Fibroblast of villous mesenchyme (primary cell): ENCODE measurements at places on chromosomes 6 and 20. TPM values are rescaled to one million over a fixed set of nuclear protein-coding genes. Genes with fewer than 3 reads are reported as not detected.

GRCh38 chr20:33019465-33020277, 11.8 kb upstream of the BPIFB6 start:
- DNase-seq = no peak

DNA sequence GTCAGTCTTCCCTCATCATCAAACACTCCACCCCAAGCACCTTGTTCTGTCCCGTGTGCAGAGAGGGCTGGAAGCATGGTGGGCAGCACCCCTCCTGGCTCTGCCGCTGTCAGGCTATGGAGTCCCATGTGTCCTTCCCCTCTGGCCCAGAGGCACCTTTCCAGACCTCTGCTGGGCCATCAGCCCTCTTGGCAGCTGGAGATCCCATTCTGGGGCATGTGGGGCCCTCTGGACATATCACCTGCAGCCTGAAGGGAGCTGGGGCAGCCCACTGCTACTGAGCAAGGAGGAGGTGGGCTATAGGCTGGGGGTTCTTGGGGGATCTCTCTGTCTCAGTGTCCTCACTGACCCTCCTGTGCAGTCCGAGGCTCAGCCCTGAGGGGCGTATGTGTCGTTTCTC, 42.2 kb downstream of the SUN5 start:
- no peak for DNase-seq

DNA sequence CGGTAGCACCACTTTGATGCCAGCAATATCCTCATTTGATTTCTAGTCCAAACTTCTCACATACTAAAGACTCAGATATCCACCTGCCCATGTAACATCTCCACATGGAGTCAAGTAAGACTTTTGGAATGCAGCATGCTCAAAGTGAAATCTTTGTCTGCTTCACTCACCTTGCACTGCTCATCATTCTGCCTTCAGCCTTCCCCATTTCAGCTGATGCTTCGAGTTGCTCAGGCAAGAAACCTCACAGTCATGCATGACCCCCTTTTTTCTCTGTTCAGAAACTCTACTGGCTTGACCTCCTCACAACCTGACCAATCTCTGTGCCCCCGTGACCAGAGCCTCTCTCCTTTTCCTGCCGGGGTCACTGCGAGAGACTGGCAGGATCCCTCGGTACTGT, 41.0 kb upstream of the KIF25 start:
- DNase-seq = no peak

DNA sequence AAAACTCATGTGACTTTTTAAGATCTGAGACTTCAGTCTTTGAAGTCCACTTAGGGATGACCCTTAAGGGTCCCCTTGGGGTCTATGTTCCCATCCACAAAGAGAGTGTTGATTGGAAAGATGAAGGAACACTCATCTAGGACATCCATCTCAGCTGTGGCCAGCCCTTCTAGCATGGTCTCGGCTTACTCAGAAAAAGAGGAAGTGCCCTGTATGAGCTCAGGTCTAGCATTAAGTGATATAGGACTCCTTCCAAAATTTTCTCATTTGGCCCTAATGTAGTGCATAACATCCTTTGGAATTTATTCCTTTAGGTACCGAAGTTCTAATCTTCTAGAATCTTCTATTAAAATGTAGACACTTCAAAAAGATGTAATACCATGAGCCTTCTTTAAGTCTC, 77.4 kb downstream of the NDUFAF5 start:
- no peak for DNase-seq

- DNase-seq = no peak
These were observed 19.3 kb upstream of the IYD start for GRCh38 chr6:150349546-150349945.

GRCh38 chr20:7420345-7420744, 519.9 kb downstream of the HAO1 start:
- no peak for DNase-seq

GRCh38 chr6:158662954-158663624, 13.2 kb downstream of the SYTL3 start:
- peak; percentile 72 for DNase-seq

DNA sequence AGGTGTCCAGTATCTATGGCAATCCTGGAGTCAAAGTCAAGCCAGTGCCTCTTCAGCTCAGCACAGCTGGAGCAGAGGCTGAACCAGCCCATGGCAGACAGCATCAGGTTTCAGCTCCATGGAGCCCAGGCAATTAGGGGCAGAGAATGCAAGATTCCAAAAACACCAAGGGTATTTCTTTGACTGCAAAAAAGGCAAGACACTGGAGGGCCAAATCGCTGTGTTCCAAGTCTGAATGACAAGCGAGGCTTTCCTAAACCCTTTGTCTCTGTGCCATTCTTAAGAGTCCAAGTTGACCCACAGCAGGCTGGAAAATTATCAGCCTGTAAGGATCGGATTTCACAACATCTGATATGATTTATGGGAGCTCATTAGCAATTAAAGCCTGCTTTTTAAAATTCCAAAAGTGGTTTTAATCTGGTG, 49.7 kb upstream of the TGM3 start:
- DNase-seq = no peak

DNA sequence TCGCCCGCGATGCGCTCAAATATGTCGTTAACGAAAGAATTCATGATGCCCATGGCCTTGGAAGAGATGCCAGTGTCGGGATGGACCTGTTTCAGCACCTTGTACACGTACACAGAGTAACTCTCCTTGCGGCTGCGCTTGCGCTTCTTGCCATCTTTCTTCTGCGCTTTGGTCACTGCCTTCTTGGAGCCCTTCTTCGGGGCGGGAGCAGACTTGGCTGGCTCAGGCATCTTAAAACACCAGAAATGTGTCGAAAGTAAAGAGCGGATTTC, 36.4 kb downstream of the HFE start:
- DNase-seq = no peak

DNA sequence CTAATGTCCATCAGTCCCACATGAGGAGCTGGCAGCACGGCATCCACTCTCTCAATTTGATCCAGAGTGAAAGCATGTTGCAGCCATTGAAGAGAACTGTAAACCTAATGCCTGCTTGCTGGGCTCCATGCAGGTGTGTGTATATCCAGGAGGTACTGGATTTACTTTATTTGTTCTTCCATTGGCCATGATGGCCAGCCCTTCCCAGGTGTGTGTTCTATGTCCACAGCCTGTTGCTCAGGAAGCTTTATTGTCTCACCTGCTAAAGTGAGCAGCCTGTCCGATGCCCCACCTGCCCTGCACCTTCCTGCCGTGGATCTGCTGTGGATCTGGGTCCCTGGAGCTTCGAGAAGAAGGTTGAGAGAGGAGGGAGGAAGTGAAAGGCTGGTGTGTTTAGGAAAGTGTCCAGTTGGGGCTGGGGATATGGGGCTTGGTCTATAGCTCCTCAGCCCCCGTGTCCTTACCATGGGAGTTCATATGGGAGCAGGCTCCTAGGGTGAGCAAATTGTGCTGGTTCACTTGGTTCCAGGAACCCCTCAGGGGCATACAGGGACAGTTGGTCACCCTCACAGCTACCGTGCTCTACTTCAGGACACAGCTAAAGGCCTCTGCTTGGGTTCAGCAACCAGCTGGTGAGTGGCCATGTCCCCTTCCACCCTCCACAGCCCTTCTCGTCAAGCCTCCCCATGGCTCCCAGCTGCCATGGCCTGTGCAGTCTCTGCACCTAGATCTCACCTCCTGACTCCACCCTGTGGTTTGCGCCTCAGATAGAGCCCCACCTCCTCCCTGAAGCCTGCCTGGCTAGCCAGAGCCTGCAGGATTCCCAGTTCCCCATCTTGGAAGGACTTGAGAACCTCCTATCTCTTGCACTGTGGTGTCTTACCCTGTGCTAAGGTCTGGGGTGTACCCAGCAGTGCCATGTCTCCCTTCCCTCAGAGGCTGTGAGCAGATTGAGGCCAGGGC, 12.7 kb downstream of the TREML2 start:
- DNase-seq = no peak

DNA sequence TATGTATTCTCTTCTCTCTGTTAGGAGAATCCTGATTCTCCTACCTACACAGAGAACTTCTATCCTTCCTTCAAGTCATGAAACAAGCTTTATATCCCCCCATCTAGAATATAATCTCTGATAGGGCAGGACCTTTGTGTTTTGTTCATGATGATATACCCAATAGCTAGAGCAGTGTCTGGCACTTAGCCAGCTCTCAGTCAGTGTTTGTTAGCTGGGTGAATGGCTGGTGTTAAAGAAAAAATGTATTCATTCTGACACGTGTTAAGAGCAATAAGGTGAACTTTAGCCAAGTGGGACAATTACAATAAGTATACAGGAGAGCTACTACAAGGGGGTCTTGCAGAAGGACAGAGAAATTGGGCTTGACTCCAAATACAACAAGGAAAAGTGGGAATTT, 34.3 kb upstream of the TNFRSF21 start:
- DNase-seq = no peak

- no peak for DNase-seq
These were observed 97.4 kb upstream of the RNF24 start for GRCh38 chr20:4112481-4113421.

GRCh38 chr6:73503027-73503772, 17.6 kb downstream of the EEF1A1 start:
- DNase-seq = no peak

DNA sequence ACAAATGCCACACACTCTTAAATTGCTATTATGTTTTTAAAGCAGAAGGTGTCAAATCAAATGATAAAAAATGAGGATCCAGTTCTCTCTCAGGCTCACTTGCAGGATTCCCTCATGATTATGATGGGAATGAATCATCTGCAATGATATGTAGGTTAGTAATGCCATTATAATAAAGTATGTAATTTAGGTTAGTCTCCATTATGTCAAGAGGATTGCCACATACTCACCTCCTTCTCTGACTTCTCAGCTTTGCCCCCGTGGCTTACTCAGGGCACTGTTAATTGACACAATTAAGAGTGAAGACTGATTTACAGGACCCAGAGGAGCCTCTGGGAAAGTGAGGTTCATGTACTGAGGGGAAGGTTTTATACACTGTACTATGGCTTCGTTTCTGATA, 591.7 kb upstream of the NRSN1 start:
- DNase-seq = no peak

DNA sequence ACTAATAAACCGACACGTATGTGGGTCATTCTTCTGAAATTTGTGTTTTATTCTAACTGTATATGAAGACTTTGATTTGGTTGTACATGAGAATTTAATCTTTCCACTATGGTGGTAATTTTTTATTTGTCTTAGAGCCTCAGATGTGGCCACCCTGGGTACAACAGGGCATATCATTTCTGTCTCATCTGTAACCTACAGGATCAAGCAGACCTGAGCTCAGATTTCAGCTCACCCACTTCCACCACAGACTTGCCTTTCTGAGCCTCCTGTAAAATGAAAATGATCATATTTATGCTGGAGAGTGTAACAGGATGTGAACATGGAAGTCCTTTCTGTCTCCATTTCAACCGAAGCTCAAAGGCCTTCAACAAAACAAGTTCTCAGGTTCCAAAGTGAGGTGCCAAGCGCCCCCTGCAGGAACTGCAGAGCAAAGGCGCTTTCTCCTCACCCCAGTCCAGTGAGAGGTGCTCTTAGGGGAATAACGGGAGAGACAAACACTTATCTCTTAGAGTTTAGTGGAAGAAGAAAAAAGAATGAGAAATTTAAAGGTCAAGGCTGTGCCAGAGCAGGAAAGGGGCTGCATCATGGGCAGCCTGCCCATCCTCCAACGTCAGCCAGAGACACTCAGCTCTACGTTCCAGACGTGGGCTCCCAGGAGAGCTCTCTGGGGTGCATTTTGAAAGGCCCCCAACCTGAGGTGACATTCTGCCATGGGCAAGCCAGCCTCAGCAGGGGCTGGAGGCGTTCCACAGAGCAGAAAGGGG, 23.0 kb upstream of the CD24 start:
- peak; percentile 60 for DNase-seq

- peak; percentile 18 for DNase-seq
These were observed 49.2 kb downstream of the TOMM6 start for GRCh38 chr6:41836660-41837052.

- DNase-seq = no peak
These were observed 5.4 kb downstream of the TLDC2 start for GRCh38 chr20:36881331-36881730.

GRCh38 chr6:140388815-140389214, 1014.4 kb upstream of the CITED2 start:
- DNase-seq = no peak

DNA sequence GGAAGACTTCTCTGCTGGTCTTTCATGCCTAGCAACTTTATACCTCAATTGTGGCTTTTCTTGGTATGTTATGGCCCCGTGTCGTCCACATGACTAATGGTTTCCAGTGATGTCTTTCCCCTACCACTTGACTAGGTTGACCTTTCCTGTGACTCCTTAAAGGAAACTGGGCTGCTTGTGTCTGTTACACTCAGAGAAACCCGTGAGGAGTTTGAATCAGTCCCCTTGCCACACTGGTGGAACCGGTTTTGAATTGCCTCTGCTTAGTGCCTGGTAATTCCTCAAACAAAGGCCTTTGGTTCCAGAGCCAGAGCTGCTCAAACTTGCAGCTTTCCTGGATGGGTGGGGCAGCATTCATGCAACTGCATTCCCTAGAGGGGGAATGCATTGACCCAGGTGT, 21.9 kb downstream of the ECT2L start:
- peak; percentile 53 for DNase-seq

DNA sequence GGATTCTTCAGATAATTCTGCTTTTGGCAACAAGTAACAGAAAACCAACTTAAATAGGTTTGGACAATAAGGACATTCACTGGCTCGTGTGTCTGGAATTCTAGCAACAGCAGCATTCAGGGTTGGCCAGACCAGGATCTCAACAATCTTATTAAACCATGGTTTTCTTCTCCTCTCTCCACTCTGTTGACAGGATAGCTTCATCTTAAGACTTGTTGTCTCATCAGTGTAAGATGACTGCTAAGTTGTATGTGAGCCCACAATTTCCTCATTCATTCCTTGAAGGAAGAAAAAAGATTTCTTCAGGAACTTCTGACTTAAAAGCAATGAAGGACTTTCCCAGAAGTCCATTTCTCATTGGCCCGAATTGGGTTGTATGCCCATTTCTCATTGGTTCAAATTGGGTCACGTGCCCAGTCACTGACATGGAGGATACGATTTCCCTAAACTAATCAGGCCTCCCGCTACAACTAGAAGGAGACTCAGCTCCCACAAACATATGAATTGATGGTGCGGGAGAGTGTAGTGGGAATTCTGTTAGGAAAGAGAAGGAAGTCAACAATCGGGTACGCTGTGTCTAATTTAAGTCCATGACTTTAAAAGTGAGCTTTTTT, 83.7 kb downstream of the SLC22A3 start:
- DNase-seq = peak; percentile 71

DNA sequence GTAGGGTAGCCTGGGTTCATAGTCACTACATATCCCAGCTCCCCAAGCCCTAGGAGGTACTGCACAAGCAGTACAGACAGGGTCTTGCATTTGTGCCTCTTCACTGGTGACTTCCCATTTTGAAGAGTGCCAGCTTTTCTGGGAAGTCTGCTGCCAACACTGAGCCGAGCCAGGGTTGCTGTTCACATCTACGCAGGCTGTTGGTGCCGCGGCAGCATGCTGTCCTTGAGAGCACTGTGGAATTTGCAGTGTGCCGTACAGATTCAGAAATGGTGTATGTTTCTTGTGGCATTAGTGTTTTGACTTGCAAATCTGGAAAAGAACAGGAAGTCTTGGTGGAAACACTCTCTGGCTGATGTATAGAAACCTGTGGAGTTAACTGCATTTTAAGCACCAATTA, 67.5 kb downstream of the JARID2 start:
- DNase-seq = no peak

- peak; percentile 63 for DNase-seq
These were observed 15.4 kb upstream of the IP6K3 start for GRCh38 chr6:33761922-33762629.

Gene BHLHE23
- total RNA-seq = not detected in 2 replicates

Gene KIAA1755
- total RNA-seq = 0.64 and 1.3 TPM in 2 replicates

Gene ZSCAN31
- total RNA-seq = 3.5 and 3.9 TPM in 2 replicates

Gene APOM
- 0.43 and 0.97 TPM in 2 replicates for total RNA-seq

Gene OGFR
- total RNA-seq = 30.3 and 33.7 TPM in 2 replicates

Gene GHRH
- total RNA-seq = not detected in 2 replicates

Gene MAD2L1BP
- total RNA-seq = 18.0 and 20.7 TPM in 2 replicates

Gene FNDC1
- under 0.01 TPM in 2 replicates for total RNA-seq

Gene CCM2L
- total RNA-seq = under 0.01 TPM in 1 of 2 replicates, not detected in the other
